ENCODE measurements at places on chromosomes 2 and 18.
A peak's percentile ranks its signal among the peaks of the same experiment; 100 is the strongest.

DNA sequence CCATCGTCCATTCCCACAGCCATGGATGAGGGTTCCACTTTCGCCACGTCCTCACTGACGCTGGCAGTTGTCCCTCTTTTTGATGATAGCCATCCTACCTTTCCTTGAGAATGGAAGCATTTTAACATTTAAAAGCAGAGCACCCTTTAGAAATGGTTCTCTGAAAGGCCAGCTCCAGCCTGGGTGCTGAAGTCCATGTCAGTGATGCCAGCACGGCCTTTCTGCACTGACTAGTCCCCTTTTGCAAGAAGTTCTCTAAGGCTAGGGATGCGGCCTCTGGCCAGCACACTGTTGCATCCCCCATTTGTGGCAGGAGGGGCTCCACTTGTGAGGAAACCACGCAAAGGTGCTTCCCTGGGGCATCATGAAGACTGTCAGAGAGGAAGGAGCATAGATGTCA lies 203.5 kb downstream of the MGAT5 start:
- DNase-seq: no peak

DNA sequence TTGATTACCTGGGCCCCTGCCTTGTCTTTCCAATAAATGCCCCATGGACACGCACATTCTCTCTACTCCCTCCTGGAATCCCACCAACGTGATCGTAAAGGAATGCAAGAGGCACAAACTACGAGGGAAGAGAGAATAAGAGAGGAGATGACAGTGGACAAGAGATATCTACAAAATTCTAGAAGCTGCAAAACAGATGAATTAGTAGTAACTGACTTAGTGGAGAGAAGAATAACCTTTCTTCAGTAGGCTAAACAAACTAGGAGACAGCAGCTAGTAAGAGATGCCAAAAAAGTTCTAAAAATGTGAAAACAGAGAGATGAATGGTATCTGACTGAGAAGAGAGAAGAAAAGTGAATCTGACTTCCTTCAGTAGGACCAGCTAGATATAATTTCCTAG lies 43.5 kb upstream of the MYCN start:
- DNase-seq: no peak

- DNase-seq: peak; percentile 58
Measured at GRCh38 chr2:237693291-237693994, 66.1 kb downstream of the LRRFIP1 start.

DNA sequence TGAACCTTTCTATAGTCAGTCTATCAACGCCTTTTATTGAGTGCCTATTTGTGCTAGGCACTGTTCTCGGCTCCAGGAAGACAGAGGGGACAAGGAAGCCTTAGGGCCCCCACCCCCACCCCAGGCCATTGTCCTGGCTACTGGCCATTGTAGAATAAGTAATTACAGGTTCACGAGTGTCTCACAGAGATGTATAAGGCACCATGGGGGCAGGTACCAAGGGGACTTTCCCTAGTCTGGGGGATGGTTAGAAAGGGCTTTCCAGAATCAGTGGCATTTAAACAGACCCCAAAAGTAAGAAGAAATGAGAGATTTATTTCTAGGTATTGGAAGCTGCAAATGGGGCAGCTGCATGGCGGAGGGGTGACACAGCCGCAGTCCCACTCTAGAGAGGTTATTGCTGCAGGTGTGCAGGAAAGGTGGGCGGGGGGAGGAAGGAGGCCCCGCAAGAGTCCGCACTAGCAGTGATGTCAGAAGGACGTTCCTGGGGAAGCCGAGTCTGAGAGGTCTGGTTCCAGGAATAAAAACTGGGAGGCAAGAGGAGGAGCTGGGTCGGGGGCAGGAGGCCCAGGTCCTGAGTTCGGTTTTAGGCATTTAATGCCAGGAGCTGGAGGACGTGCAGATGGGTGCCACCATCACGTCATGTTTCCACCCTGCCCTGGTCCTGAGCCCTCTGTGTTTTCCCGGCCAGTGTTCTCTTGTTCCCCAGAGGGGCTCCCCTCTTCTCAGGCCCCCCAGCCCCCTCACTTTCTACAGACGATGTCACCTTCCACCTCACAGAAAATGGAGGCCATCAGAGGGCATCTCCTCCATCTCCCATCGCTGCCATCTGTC lies 30.5 kb downstream of the FOSL2 start:
- no peak for DNase-seq

- peak; percentile 35 for DNase-seq
Measured at GRCh38 chr2:7620255-7620654, 703.0 kb downstream of the RNF144A start.

DNA sequence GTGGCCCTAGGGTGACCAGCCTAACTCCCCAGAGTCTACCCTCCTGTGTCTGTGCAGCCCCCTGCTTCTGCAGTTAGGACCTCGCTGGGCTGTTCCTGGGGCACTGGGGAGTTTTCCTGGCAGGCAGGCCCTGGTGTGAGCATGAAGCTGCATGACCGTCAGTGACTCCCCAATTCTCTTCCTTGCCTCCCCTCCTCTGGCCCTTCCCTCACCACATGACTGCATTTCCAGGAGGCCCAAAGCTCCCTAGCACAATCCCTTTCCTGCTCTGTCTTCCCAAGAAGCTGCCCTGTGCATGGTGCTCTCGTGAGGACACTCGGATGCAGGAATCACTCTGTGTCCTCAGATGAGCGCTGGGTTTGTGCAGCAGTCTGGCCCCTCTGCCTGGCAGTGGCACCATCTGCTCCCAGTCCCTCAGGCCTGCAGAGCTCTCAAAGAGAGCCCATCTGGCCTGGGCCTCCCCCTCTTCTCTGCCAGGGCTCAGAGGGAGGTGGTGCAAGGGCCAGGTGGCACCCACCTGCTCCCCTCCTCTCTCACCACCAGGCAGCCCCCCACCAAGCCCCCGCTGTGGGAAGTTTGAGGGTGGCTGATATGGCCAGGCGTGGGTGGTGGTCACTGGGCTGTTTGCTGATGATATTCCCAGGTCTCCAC lies 125.6 kb upstream of the HS6ST1 start:
- no peak for DNase-seq

- DNase-seq: no peak
Measured at GRCh38 chr2:182283512-182283911, 143.3 kb downstream of the PDE1A start.

DNA sequence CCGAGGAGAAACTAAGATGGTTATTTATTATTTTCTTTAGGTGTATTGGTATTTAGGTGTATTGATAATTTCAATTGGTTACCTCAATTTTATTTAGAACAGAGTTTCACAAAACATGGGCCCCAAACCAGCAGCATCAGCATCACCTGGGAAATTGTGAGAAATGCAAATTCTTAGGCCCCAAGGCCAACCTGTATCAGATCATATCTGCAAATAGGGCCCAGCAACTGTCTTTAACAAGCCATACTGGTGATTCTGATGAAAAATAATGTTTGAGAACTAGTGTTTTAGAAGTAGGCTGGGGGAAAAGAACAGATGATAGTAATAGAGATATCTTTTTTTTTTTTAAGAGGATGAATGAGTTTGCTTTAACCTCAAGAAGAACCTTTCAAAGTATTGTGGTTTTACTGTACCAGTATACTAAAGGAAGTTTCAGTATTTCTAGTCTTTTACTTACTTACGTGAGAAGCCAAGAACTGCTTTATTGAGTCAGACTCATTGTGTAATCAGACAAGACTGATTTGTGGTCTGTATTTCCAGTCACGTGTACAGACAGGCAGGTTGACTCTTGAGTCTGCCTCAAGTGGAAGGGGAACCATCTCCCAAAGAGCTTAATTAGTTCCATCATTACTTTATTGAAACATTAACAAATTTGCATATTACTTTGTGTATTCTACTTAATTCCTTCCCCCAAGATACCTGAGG lies 60.4 kb upstream of the GAREM1 start:
- DNase-seq: peak; percentile 25
